Dermis blood vessel endothelial cell (primary cell): ENCODE measurements at places on chromosomes 3 and 15. TPM values are rescaled to one million over a fixed set of nuclear protein-coding genes. Genes with fewer than 3 reads are reported as not detected.

- DNase-seq, result peak; percentile 23
These were observed 34.3 kb upstream of the BSN start for GRCh38 chr3:49519916-49520385.

- no peak for DNase-seq
These were observed 172.1 kb downstream of the LRTM1 start for GRCh38 chr3:54755756-54756155.

GRCh38 chr3:166560253-166560652 lies 723.0 kb upstream of the BCHE start:
- DNase-seq, result no peak

DNA sequence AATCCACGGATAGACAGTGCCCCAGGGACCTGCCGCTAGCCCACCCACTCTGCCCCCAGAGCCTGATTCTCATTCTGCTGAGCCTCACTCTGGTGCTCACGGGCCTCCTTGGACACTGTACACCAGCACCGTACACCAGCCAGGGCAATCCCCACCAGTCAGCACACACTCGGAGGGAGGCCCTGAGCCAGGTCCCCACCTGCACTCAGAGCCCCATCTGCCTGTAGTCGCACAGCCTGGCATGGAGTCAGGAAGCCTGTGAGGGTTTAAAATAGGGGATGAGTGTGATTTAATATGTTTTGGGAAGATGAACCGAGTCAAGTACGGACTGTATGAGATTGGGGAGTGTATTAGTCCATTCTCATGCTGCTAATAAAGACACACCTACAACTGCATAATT lies 223.0 kb downstream of the SLCO3A1 start:
- no peak for DNase-seq

GRCh38 chr3:3666664-3667063 lies 132.6 kb upstream of the LRRN1 start:
- no peak for DNase-seq

DNA sequence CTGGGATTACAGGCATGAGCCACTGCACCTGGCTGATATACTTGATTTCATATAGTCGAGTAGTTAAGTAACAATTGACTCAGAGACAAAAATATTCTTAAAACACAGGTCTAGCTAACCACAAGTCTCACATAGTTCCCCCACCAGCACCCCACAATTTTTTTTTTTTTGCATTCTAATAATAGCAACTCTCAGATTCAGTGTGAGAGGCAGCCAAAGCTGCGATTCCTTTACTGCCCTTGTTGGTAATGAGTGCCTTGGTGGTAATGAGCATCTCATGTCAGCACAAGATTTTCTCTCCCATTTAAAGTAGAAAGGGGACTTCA lies 72.5 kb downstream of the WWTR1 start:
- no peak for DNase-seq

DNA sequence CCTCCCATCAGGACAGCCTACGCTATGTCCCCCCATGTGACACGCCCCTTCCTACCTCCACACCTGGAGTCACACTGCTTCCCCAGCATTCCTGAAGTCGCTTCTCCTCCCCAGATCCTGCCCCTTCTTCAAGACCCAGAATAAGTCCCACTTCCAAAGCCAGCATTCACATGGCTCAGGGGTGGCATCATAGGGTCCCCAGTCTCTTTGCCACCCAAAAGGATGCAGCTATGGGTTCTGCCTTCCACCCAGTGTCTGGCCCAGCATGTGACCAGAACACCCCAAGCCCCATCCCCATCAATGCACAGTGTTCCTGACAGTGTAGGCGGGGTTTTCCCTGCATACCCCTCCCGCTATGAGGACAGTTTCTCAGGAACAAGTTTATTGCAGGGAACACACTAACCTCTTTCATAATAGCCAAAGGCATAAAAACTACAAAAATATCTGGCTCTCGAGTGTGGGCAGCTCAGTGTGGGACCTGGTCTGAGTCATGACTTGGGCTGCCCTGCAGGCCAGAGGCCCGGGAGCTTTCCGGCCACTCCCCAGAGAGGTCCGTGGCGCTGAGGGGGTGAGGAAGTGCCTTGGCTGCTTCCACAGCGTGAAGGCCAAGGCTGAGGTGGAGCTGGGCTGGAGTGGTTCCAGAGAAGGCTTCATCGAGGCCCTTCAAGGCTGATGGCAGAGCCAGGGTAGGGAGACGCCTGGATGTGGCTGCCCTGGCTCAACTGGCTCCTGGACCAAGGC lies 5.8 kb downstream of the ISLR start:
- DNase-seq, result peak; percentile 69

- DNase-seq, result peak; percentile 52
These were observed 919 bp downstream of the IDH2 start for GRCh38 chr15:90101130-90101968.

DNA sequence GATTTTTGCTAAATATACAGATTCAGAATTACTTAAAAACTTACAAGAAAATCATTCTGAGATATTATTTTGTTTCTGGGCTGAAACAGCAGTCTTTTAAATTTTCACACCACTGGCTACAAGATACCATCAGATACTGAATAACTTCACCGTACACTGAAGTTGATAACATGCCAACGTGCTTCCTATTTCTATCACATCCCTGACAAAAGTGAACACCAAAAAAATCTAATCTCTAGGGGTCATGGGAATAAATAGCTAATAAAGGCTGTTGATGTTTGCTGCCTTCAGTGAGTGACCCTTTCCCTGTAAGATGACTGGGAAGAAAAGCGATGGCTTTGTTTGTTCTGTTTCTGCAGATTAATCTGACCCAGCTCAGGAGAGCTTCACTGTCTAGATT lies 120.5 kb downstream of the DUT start:
- DNase-seq, result peak; percentile 78

Gene IL17RC
- total RNA-seq, result 20.4 and 25.4 TPM in 2 replicates

Gene ZNF80
- total RNA-seq, result not detected in 2 replicates

Gene ITIH1
- total RNA-seq, result not detected in 2 replicates
